ENCODE measurements at places on chromosomes 13 and 19.

- DNase-seq: no peak
These were observed 41.1 kb downstream of the TMTC4 start for GRCh38 chr13:100633461-100633860.

GRCh38 chr13:99484473-99484872 is 16.8 kb upstream of the TM9SF2 start:
- no peak for DNase-seq

DNA sequence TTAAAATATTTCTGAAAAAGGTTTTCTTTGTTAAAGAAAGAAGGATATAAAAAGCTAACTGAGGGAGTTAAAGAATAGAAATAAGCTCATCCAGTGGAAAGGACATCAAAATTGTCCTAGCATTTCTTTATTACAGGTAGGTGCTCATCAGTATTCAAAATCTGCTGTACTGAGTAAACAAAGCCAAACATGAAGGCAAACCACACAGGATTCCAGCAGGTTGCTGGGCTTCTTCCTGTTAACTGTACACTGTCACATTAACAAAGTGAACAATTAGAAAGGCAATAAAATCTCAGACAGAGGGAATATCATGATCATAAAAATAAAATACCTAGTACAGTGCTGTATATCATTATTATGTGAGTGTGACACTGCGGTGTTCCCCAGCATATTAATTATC is 1541.0 kb downstream of the SLITRK5 start:
- no peak for DNase-seq

DNA sequence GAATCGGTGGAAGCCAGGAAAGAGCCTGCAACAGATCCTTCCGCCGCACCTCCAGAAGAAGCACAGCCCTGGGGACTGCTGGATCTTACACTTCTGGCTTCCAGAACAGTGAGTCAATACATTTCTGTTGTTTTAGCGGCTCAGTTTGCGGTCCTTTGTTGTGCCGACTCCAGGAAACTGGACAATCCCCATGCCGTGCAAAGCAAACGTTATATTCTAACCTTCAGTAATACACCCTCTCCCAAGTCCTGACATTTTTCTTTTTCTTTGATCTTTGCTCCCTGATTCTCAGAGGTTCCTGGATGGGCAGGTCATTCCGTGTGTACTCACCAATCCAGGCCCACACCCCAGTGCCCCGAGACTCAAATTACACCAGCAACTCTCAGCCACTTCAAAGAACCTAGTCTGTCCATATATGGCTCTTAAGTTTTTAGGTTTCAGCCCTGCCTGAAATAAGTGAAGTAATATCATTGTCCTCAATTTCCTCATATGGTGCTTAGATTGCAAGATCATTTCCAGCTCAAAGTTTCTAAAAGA is 387.1 kb upstream of the SGCG start:
- no peak for DNase-seq

DNA sequence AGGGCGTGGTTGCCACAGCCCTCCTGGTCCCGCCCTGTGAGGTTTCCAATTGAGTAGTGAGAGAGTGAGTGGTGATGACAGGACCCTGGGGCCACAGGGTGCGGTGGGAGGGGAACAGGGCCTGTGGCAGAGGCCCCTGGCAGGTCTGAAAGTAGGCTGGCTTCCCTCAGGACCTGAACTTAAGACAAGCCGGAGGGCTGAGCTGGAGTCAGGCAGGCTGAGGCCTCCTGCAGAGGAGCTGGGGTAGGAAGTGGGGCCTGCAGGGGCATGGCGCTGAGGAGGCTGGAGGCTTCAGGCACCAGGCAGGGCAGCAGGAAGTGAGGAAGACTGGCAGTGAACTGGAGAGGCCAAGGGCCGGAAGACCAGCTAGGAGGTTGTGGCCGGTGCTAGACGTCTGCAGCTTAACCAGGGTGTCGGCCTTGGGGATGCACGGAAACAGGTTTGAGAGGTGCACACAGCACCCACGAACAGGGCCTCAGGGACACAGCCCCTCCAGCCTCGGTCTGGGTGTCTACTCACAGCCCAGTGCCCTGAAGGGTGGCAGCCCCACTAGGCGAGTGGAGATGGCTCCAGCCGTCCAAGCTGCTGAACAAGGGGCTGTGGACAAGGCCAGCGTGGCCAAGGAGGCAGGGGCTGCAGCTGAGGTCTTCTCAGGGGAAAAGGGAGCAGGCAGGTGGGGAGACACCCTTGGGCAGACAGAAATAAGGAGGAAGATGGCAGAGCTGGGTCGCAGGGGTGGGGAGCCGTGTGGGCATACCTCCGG is 17.8 kb downstream of the POP4 start:
- DNase-seq: no peak

DNA sequence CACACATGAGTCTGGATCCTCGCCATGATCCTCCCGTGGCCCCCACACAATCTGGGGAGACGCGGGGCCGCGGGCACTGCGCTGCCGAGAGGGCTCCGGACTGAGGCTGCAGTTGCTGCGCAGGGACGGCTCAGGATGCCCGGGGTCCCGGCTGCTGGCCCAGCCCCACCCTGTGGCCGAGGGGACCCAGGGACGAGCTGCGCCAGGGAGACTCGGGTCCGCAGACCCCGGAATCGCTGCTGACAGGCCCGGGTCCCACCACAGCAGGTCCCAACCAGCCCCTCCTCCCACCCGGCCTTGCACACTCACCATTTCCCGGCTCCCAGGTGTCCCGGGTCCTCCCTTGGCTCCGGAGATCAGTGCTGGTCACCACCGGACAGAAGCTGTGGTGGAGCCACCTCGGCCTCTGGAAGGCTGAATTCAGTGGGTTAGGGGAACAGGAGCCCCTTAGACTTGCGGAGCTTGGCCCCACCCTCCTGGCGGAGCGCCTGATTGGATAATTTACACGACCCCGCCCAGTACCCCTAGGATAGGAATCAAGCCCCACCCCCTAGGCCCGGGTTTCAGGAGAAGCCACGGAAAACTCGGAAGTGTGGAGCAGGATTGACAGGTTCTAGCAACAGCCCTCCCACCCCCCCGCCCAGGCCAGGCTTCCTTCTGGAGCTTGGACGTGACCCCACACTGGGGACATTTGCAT is 57.4 kb downstream of the ZNF44 start:
- DNase-seq: no peak
